Caudate nucleus (tissue), 63 donors: ENCODE measurements at places on chromosomes 16 and 17.

DNA sequence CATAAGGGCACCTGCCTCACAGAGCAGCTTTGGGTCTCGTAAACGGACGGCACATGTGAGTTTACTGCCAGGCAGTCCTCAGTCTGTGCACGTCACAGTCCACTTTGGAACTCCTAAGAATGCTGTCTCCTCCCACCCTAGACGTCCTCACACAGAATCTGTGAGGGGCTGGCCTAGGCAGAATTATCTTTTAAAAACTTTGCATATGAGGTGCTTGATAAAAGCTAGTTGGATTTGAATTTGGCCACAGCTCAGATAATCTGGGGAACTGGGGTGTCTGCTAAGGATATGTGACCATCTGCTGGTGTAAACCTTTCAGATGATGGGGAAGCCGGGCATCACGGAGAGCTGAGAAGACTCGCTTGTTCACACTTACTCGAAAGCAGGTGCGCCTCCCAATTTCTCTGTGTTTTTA lies 64.4 kb downstream of the METRNL start:
- DNase-seq = no peak

- DNase-seq = no peak
Measured at GRCh38 chr16:4746991-4747574, 12.7 kb downstream of the DNAAF8 start.

DNA sequence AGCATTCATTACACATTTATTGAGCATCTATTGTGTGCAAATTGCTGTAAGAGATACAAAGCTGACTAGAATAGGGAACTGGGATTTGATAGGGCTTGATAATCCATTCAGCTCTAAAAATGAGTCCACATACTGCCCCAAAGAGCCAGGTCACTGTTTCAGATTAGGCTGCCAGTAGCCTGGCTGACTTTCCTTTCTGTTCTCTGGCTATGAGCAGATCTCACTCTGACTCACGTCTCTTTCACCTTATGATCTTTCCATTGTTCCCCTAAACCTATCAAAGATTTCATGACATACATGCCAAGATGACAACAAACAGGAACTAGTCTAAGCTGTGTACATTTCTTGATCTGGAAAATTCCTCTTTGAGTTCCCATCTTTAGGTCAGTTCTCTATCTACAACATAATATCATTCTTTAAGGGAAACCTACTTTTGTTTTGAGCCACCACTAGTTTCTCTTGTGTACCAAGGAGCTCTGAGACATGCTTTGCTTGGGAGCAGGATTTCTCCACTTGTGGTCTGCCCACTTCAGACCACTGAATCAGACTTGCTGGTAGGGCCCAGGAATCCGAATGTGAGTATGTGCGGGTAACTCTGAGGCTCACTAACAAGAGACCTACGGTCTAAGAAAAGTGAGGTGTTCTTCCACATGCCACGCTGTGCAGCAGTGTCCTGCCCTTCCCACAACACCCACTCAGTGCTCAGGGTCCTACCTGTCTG lies 40.9 kb upstream of the ICAM2 start:
- DNase-seq = no peak

GRCh38 chr17:79698146-79698846 lies 32.4 kb upstream of the ENPP7 start:
- no peak for DNase-seq

DNA sequence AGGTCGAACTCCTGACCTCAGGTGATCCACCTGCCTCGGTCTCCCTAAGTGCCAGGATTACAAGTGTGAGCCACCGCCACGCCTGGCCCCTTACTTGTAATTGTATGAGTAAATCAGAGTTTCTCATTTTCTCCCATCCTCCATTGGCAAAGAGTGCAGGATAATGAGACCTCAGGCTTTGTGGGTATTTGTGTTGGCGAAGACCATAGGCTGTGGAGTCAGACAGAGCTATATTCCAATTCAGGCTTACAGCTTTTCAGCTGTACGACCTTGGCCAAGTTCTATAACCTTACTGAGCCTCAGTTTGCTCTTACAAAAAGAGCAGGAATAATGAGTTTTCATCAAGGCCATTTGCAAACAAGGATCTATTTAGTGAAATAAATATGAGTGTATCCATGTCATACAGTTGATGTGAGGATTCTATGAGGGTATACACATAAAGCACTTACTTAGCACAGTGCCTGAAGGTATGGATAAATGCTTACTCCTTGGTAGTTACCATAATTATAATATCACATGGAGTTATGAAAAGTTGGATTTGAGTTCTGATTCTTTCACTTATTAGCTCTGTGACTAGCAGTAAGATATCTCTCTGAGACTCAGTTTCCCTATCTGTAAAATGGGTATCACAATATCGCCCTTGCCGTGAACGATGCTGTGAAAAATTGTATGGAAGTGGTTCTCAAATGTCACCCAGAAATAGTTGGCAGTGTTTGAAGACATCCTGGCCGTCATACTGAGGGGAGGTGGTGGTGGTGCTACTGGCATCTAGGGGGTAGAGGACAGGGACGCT lies 25.6 kb upstream of the CPPED1 start:
- DNase-seq = no peak

DNA sequence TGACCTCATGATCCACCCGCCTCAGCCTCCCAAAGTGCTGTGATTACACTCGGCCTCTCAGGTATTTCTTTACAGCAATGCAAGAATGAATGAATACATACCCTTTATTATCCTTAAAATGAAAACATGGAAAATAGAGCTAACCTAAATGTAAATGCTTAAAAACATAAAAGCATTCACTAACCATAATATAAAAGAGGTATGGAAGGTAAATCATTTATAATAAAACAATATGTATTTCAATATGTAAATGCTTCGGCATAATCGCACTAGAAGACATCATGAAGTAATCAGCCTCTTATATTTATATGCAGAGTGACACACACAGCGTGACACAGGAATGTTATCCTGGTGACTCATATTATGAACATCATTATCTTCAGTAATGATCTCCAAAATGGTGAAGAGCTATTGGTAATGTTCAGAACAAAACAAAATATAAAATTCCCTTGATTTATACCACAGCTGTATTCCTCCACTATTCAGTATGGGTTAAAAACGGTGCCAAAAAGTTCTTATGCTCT lies 53.9 kb downstream of the AIPL1 start:
- DNase-seq = no peak
